Brain pericyte (primary cell): ENCODE measurements at places on chromosomes 13 and 19.

DNA sequence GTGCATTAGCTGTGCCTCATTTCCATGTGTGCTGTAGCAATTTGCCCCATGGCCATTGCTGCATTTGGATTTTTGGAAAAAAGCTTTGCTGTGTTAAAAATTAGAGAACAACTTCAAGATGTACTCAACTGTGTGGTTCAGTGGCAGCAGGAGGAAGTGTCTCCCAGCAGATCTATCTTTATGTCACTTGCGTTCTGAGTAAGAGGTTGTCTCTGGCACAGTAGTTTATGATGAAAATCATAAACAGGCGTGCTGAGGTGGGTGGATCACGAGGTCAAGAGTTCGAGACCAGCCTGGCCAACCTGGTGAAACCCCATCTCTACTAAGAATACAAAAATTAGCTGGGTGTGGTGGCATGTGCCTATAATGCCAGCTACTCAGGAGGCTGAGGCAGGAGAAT lies 29.0 kb upstream of the RNF17 start:
- DNase-seq = no peak

GRCh38 chr13:58680115-58680514 lies 1048.6 kb downstream of the PCDH17 start:
- no peak for DNase-seq

DNA sequence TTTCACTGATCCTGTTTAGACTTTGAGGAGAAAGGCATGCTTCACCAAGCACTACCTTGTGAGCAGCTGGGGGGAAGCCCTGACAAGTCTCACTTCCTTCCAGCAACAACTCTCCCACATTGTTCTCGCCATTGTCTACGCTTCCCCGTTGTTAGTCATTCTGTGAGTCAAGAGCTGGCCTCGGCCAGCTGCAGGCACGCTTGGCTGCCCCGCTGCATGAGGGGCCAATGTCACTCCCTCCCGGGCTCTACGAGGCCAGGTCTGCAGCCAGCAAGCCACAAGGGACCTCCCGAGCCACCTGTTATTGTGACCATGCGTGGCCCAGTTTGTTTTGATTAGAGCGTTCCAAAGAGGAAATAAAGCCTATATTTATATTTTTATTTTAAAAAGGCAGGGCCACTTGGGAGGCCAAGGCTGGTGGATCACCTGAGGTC lies 220.9 kb downstream of the FOXO1 start:
- DNase-seq = no peak

DNA sequence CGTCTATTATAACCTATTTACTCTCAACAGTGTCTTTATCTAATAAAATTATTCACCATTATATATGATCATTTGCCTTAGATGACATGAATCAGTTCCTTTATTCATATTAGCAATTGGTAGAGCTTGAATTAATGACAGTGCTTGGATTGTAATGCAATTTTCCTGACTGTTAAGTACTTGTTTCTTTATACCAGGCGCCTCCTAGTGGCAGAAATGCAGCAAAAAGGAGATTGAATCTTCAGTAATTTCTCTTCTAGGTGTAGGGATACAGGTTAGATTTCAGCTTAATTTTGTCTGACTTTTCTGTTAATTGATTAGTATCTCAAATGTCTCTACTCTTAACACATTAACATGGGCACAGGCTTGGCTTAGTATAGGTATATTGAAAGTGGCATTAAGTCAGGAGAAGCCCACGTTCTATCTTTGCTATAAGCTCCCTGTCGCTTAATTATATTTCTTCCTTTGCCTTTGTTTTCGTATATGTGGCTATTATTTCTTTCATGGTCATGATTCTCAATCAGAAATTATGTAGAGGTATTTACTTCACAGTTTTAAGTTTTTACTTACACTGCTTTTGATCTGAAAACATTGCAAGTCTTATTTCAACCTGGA lies 9.1 kb upstream of the LHFPL6 start:
- no peak for DNase-seq

GRCh38 chr19:1496714-1497577 lies 6.0 kb downstream of the REEP6 start:
- no peak for DNase-seq

DNA sequence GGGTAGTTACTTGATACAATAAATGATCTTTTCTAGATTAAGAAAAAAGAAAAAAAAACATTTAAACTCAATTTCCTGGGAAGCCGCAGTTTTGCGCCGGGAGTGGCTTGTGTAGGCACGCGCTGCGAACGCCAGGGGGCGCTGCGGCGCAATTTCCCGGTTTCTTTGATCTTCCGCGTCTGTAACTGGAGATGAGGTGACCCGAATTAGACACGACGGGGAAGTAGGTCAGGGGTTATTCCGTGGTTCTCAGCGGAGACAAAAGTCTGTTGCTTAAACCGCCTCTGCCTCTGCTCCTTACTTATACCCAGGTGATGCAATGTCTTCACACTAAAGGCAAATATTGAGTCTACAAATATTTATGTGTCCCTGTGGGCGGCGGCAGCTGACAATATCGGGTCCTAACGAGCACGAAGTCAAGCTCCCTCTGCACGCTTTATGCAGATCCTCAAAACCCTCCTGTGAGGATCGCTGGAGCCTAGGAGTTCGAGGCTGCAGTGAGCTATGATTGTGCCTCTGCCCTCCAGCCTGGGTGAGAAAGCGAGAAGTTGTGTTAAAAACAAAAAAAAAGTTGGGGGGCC lies 15.2 kb downstream of the STXBP2 start:
- peak; percentile 38 for DNase-seq

- no peak for DNase-seq
These were observed 78.2 kb downstream of the LRCH1 start for GRCh38 chr13:46631179-46631542.

DNA sequence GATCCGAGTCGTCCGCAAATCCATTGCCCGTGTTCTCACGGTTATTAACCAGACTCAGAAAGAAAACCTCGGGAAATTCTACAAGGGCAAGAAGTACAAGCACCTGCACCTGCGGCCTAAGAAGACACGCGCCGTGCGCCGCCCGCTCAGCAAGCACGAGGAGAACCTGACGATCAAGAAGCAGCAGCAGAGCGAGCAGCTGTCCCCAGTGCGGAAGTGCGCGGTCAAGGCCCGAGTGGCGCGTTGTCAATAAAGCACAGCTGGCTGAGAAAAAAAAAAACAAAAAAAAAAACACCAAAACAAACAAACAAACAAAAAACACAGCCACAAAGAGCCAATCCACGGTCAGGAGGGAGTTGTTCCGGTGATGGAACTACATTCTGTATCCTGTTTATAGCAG lies 4.7 kb upstream of the GNA15 start:
- no peak for DNase-seq

- DNase-seq = no peak
These were observed 384.3 kb downstream of the HS6ST3 start for GRCh38 chr13:96474181-96474557.

- DNase-seq = peak; percentile 10
These were observed 3.7 kb upstream of the CSNK1A1L start for GRCh38 chr13:37109051-37109678.

DNA sequence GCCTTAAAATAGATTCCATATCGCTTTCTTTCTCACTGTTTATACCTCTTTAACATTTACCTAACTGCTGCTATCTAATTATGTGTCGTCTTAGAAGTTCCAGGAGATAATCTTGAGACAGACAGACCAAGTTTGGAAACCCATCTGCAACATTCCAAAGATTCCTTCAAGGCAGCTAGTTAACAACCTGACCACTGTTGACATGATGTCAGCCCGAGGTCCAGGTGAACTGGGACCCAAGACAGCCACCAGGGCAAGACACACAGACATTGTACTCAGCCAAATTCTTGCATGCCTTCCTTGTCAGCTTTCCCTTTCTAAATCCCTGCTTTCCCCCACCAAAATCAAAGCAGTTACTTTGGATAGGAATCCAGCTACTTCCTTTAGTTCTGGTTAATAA lies 1476.5 kb upstream of the PRR20A start:
- no peak for DNase-seq

- no peak for DNase-seq
These were observed 11.7 kb downstream of the SKA3 start for GRCh38 chr13:21164631-21165030.

DNA sequence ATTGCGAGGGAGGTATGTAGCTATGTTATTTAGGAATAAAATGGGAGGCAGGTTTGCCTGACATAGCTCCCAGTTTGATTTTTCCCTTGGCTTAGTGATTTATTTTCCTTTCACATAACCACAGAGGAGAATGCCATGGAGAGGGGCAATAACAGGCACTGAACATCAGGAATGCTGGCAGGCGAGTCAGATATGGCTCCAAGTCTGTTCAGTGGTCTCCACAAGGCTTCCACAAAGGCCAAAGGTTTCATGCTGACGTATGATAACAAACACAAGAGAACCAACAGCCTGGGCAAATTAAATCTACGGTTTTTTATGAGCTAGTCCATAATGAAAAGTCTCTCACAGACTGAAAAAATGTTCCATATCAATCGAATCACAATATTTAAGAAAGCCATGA lies 66.7 kb downstream of the SUCLA2 start:
- no peak for DNase-seq

GRCh38 chr13:76722782-76723181 lies 163.4 kb downstream of the KCTD12 start:
- no peak for DNase-seq

GRCh38 chr13:43305416-43305815 lies 282.0 kb downstream of the DNAJC15 start:
- DNase-seq = no peak

DNA sequence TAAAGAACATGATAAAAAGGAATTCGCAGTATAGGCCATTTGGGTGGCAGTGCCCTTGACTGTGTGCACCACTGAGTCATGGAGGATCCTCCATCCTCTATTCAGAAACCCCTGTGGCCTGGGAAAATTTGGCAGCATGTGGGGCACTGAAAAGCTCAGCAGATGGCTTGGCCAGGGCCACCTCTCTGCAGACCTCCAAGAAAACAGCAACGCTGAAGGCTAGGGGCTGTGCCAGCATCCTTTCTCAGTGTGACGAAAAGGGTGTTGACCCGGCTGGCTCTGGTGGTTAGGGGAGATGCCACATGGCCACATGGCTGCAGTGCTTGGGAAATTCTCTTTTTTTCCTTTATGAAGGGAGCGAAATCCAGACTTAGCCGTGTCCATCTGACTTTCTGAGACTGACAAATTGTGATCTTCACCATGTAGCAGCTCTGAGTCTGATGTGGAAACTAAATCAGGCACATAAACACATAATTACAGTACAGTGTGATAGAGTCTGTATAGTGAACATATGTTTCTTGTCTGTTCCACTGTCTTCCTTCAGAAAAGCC lies 178.0 kb downstream of the KCTD12 start:
- no peak for DNase-seq

- no peak for DNase-seq
These were observed 13.0 kb upstream of the SLC35E1 start for GRCh38 chr19:16585094-16585801.

- no peak for DNase-seq
These were observed 245.0 kb downstream of the KLF5 start for GRCh38 chr13:73303851-73304250.

GRCh38 chr19:48445256-48445605 lies 552 bp upstream of the GRWD1 start:
- DNase-seq = peak; percentile 74

DNA sequence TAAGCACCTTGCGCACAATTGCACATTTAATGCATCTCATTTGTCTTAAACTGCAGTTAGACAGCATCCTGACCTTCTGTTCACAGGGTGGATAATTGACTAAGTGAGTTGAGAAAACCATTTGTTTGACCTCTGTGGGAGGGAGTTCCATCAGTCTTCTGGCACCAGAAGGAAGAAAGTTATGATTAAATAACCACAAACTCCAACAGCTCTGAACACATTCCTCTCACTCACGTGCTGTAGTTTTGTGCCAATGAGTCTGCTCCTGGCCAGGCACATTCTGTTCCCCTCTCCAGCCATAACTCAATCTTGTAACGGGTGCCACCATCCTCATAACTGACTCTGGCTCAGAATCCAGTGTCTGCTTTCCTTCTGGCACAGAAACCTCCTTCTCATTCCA lies 817.2 kb downstream of the SLITRK1 start:
- no peak for DNase-seq

DNA sequence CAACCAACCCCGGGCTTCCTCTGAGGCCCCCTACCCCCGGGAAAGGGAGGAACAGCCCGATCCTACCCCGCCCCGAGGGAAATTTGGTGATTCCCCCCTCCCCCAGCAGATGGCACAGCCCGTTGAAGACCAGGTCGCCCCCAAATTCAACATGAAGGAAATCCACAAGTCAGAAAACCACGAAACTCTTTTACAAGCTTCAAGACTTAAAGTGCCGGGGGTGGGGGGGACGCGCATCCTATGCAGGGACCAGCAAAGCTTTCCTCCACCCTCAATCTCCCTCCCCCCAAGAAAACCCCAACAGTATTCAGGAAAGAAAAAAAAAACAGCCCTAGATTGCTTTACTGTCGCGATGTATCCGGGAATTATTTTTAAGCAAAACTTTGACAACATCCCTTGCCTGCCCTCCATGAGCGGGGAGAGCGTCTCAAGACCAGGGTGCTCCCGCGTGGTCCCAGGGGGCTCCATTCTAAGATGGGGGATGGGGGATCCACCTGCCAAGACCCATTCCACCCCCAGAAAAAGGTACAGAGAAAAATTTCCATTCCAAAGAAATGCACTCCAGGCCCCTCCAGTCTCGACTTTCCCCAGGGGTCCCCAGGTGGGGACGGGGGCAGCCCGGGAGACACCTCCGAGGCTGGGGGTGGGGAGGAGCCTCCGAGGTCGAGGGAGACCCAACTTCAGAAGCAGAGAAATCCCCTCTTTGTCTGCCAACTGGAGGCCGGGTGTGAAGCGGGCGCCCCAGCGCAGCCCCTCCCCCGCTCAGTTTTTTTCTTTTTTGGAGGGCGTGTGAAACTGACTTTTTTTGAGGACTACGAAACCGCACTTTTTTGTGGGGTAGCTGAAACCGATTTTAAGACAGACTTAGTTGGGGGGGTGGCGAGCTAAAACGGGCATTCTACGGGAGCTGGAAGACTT lies 1.5 kb downstream of the TCF3 start:
- no peak for DNase-seq

GRCh38 chr13:39462428-39462827 lies 140.6 kb downstream of the LHFPL6 start:
- no peak for DNase-seq

GRCh38 chr19:41328157-41328841 lies 18.3 kb downstream of the CCDC97 start:
- no peak for DNase-seq

DNA sequence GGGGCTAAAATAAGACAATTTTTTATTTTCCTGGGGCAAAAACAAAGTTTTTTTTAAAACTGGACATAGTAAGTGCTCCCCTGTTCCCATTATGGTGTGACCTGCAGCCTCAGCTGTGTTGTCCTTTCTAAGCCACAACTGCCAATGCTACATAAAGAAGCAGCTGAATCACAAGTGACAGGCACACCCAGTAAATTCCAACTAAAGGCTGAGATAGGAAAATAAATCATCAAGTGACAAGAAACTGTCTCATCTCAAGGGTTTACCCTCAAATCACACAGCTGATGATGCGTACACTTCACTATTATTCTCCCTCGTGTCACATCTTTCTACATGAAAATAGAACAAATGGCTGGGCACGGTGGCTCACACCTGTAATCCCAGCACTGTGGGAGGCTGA lies 28.7 kb downstream of the STK24 start:
- DNase-seq = no peak

GRCh38 chr19:35299523-35300338 lies 7.8 kb downstream of the MAG start:
- DNase-seq = no peak
